Tibial artery (tissue), 4 donors: ENCODE measurements at places on chromosomes 5 and 9.
A peak's percentile ranks its signal among the peaks of the same experiment; 100 is the strongest.

- no peak for DNase-seq
These were observed 49.7 kb upstream of the FNIP1 start for GRCh38 chr5:131846536-131846935.

DNA sequence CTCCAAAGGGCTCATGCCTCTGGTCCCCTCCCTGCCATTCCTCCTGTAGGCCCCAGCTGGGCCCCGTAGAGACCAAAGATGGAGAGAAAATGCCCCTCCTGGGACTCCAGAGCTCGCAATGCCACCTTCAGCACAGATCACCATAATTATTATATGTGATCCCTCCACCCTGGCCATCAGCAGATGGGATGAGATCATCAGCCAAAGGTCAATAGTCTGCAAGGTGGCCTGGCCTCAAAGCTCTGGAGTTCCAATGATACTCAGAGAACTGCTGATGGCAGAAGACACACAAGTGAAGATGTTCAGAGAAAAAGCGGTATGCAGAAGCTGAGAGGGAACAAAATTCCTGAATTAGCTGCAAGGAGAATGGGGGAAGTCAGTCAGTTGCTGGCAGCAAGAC lies 5.0 kb downstream of the RPP25L start:
- DNase-seq: no peak

DNA sequence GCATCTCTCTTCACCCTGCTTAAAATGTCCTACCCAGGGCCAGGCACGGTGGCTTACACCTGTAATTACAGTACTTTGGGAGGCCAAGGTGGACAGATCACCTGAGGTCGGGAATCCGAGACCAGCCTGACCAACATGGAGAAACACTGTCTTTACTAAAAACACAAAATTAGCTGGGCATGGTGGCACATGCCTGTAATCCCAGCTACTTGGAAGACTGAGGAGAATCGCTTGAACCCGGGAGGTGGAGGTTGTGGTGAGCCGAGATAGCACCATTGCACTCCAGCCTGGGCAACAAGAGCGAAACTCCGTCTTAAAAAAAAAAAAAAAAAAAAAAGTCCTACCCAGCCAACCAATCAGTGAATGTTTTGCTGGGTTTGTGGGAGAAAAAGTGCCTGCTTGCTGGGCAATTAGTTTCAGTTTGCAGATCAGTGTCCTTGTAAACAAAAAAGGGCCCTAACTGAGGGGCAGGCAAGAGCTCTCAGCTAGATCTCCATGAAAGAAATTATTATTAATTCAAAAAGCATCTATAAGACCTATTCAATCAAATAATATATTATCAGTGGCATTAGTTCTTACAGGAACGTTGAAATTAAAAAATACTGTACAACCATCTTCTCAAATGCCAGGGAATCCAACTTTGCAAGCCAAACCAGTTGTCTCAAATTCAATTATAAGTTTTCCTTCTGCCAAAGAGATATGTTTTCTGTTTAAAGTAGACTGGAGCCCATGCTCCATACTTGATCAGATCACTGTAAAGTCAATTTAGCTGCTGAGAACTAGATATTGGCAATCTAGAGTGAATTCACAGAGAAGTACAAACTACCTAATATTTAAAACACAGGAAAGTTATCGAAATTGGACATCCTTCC lies 3.9 kb downstream of the MEGF9 start:
- no peak for DNase-seq

DNA sequence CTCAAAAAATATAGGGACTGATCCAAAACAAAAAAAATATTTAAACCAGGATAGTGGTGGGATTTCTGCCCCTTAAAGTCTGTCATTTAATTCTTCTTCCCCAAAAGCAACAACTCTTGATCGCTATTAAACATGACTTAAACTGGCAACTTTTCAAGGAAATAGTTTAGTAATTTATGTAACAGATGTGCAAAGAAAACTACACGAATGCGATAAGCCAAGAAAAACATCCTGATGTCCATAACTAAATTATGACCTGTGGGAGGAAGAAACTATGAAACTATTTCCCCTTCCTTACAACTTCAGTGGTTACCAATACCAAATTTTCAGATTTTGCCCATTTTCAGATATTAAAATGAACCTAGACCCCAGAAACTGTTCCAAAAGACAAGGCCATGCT lies 31.5 kb downstream of the CLINT1 start:
- DNase-seq: no peak

DNA sequence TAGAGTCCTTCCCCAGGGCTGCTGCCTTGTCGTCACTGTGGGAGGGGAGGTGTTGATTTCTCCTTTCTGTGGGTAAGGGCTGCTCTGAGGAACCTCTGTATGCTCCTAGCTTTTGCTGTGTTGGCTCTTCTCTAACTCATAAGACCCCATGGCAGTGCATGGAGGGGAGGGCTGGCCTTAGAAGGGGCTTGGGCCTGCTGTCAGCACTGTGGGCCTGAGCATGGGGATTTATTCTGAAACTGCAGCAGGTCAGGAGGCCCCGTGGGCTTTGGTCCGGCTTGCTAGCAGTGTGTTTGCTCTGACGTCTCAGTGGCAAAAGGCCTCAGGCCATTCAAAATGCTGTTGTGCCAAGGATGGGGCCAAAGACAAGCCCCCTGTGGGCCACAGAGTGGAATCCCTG lies 6.8 kb downstream of the FGF18 start:
- no peak for DNase-seq

GRCh38 chr5:107425541-107426031 lies 245.2 kb downstream of the EFNA5 start:
- DNase-seq: no peak

GRCh38 chr5:172064766-172065165 lies 58.3 kb upstream of the FBXW11 start:
- no peak for DNase-seq

GRCh38 chr5:43993634-43994351 lies 390.8 kb downstream of the NNT start:
- no peak for DNase-seq

- peak; percentile 69 for DNase-seq
These were observed 33.6 kb upstream of the NFIB start for GRCh38 chr9:14347406-14348122.

DNA sequence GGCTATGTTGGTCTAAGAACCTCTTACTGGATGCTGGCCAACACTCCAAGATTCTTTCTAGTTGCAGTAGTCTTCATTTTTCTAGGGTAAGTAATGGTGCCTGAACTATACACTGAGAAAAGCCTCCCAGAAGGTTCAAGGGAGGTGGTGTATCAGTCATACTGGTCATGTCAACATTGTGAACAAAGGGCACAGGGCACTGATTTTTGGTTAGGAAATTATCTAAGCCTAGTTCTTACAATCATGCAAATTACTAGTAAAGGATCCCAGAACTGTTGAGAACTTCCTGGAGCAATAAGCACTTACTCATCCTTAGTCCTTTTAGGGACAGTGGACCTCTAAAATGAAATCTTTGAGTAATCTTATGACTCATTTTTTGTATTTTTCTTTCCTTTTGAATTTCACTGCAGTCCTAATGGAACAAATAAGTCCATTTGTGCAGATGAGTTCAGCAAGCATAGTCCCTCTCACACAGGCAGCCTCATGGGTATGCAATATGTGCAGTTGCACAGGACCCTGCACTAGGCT lies 21.1 kb upstream of the CDC42SE2 start:
- DNase-seq: no peak

- no peak for DNase-seq
These were observed 633.8 kb downstream of the SEMA5A start for GRCh38 chr5:8912106-8912505.

- DNase-seq: no peak
These were observed 4.6 kb downstream of the ZNF367 start for GRCh38 chr9:96413302-96414221.

DNA sequence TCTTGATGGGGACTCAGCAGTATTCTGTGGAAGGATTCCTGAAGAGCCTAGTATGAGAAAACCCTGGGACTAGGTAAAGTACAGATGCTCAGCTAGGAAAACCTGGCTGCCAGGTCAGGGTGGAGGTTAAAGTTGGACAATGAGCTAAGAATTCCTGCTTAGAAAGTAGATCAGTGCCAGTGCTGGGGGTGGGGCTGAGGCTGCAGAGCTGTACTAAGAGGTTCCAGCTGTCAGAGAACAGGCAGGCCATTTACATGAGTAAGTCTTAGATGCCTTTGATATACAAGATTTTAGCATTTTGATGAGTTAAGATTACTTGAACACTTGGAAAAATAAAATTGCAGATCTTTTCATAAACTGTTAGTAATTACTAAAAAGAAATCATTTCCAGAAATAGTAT lies 332.3 kb upstream of the NUDT12 start:
- DNase-seq: no peak

GRCh38 chr9:68560071-68560844 lies 19.6 kb upstream of the TMEM252 start:
- DNase-seq: no peak

DNA sequence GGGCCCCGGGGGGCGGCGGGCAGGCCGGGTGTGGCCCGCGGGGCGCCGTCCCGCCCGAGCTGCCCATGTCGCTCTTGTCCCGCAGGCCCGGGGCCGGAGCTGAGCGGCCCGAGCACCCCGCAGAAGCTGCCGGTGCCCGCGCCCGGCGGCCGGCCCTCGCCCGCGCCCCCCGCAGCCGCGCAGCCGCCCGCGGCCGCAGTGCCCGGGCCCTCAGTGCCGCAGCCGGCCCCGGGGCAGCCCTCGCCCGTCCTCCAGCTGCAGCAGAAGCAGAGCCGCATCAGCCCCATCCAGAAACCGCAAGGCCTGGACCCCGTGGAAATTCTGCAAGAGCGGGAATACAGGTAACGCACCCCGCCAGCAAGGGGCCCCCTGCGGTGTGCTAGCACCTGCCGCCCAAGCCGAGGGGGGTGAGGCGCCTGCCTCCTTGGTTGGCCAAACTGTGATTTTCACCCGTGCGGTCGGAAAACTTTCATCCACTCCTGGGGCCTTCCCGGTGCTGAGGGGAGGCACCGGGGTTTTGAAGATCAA lies 32.1 kb downstream of the SMARCA2 start:
- DNase-seq: no peak

DNA sequence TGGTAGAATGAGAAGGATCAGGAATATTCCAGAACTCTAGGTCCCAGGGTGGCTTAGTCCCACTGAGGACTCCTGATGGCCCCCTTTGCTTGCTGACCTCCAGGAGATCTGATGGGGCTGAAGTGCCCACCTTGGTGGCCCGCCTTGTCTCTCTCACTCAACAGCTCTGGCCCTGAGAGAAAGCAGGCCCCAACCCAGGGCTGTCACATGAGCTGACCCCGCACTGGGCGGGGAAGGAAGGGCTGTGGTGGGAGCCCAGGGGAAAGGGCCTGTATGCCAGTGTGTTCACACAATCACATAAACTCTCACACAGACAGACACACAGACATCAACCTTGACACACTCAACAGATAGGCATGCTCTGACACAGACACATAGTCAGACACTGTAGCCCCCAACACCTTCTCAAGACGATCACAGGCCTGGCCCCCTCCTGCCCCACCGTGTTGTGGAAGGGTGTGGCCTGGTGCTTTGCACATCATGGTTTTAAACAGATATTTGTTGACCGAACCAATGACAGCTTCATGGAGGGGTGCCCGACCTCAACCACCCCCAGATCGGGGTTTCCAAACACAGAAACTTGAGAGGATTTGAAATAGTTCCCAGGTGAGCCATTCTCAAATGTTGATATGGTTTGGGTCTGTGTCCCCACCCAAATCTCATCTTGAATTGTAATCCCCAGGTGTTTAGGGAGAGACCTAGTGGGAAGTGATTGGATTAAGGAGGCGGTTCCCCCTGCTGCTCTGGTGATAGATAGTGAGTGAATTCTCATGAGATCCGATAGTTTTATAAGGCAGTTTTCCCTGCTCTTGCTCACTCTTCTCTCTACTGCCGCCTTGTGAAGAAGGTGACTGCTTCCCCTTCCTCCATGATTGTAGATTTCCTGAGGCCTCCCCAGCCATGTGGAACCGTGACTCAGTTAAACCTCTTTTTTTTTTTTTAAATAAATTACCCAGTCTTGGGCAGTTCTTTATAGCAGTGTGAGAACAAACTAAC lies 48.5 kb upstream of the HAND1 start:
- no peak for DNase-seq

DNA sequence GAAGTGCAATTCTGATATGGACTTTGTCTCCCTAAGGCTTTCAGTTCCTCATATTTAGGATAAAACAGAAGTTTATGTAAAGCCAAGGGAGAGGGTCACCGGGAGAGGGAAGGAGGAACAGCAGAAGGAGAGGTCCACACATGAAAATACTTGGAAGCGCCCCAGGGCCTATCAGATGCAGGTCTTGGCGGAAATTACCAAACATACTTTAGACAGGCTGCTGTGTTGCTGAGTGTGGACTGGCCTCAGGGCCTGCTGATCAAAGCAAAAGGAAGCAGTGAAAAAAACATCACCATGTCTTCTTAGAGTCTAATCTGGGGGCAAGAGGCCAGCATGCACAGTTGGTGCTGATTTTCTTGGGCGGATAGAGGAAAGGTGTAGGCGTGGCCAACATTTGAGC lies 14.1 kb upstream of the NTRK2 start:
- no peak for DNase-seq

DNA sequence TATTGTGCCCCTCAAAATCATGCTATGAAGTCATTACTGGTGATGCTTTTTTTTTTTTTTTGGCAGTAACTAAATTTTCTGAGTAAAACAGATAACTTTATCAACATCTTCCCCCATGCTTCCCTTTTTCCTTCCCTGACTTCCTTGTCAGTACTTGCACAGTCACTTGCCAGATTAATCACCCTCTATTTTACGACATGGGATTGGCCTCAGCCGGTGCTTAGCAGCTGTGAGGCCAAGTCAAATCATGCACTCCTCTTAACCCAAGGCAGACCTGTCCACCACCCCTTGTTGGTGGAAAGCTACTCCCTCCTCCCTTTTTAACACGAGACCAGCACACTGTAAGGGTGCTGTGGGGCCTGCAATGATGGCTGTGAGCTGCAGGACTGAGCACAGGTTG lies 118.0 kb upstream of the OTULINL start:
- no peak for DNase-seq

GRCh38 chr9:130194378-130194932 lies 22.3 kb downstream of the NCS1 start:
- no peak for DNase-seq

DNA sequence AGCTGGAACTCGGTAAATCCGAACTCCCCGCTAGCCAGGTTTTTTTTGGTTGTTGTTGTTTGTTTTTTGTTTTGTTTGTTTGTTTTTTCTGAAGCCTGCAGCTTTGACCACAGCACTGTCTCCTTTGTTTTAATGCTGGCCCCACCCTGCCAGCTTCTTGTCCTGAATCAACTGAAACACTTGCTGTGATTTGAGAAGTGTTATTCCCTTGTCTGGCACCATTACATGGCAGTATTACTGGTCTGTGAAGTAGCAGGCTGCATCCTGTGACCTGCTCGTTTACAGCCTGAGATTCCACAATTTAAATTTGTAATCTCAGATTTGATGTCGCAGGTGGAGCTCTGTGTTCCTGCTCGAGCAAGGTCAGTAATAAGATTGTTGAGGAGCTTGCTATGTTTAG lies 1.4 kb upstream of the SLC36A2 start:
- no peak for DNase-seq

DNA sequence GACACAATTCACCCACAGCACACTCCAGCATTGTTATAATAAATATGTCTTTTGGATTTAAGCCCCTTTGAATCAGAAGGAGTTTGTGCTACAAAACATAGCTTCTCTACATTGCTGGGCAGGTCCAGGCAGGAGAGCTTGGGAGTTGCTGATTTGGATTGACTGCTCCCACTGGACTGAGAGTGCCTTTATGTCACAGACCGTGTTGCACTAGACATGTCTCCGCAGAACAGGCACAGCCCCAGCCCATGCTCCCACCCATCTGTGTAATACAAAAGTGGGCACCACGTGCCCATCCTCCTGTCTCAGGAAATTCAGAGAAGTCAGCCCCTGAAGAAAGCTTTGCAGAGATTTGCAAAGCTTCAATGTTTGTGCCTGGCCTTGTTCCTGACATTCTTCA lies 117.1 kb downstream of the MED10 start:
- DNase-seq: no peak
